ENCODE measurements at places on chromosomes 7 and 10. TPM values are rescaled to one million over a fixed set of nuclear protein-coding genes. Genes with fewer than 3 reads are reported as not detected.
A peak's percentile ranks its signal among the peaks of the same experiment; 100 is the strongest.

Gene PNLIP
- total RNA-seq = 3.3 TPM

Gene P4HA1
- total RNA-seq = 50.0 TPM

GRCh38 chr7:18013936-18014335 is 13.7 kb downstream of the PRPS1L1 start:
- DNase-seq = no peak

GRCh38 chr7:85750454-85750949 is 563.6 kb upstream of the SEMA3D start:
- no peak for DNase-seq

DNA sequence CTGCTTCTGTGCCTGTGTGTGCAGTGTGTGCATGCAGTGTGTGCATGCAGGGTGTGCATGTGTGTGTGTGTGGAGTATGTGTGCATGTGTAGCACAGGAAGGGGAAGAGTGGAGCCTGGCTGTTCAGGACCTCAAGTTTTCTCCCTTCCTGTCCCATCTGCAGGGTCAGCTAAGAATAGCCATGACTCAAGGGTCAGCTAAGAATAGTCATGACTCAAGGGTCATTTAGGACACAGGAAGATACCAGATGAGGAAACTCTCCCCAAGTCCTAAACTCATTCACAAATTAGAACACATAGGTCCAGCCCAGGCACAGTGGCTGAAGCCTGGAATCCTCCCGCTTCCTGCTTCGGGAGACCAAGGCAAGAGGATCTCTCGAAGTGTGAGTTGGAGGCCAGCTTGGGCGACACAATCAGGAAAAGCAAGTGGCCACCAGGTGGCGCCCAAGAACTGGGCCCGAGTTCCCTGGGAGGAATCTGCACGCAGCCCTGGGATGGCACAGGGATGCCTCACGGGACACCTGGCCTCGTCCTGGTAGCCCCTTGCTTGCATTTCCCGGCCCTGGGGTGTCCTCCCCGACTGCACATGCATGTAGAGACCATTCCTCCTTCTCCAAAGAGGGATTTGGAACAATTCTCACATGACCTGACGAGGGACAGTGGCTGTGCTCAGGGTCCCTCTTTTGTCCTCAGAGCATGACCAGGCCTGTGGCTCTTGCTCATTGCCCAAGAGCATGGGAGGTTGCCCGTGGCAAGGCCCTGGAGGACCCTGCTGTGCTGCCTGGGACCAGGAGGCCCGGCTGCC is 21.4 kb upstream of the VOPP1 start:
- DNase-seq = peak; percentile 48

GRCh38 chr7:157494506-157495176 is 157.8 kb downstream of the DNAJB6 start:
- DNase-seq = no peak
